Stimulated activated CD4-positive, alpha-beta T cell treated with anti-CD3 and anti-CD28 coated beads, Interleukin-1b, Interleukin-23, amount 100 ng/mL, for 24 hours (primary cell): ENCODE measurements at places on chromosomes 16 and 17.
A peak's percentile ranks its signal among the peaks of the same experiment; 100 is the strongest.

GRCh38 chr16:20969386-20969785 is 68.8 kb downstream of the LYRM1 start:
- DNase-seq = no peak

DNA sequence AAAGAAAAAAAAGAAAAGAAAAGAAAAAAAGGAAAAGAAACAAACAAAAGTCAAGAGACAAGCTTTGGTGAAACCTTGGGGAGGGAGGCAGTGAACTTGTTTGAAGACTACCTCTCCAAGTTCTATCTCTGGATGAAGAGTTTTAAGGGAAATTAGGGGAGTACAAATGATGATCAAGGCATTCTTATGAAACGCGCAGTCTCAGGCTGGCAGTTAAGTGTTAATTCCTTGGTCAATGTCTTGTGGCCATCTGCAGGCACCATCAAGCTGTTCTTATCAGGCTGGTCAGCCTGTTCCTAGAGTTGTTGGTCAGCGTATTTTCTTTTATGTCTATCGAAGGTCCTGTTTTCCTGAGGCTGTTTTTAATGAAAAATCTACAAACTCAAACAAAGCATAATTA is 8.2 kb upstream of the DRG2 start:
- DNase-seq = no peak

DNA sequence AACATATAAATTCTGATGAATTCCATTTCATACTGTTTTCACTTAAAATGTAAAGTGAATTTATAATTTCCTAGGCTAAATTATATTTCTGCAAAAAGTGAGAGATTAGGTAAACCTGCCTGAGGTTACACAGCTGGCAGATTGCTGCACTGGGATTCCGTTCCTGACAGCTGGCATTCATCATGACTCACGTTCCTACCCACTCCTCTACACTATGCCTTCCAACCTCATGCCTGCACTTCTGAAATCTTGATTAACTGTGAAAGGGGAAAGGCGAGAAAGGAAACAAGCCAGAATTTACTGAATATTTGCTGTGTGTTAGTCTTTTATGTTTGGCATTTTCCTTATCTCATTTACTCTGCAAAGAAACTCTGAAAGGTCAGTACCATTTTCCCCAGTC is 73.3 kb upstream of the MON1B start:
- no peak for DNase-seq

- DNase-seq = no peak
These were observed 5.9 kb downstream of the CLEC19A start for GRCh38 chr16:19291475-19291874.

GRCh38 chr16:51031598-51031997 is 119.5 kb downstream of the SALL1 start:
- no peak for DNase-seq

GRCh38 chr17:79420318-79421243 is 190.3 kb downstream of the RBFOX3 start:
- no peak for DNase-seq

- DNase-seq = no peak
These were observed 32.7 kb upstream of the DNAH9 start for GRCh38 chr17:11565591-11565990.

DNA sequence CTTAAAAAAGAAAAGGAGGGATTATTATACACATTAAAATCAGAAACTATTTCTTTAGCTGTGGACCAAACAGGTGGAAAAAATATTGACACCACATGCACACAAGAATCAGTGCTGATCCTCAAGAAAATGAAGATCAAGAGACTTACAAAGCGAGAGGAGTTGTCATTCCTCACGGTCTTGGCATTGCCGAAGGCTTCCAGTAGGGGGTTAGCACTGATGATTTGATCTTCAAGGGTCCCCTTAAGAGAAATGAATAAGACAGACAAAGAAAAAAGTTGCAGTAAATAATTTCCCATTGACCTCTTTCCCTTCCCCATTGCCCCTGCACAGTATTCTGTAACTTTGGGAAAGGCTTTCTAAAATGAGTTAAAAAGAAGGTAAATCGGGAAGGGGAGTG is 6.0 kb downstream of the MYH4 start:
- DNase-seq = no peak

DNA sequence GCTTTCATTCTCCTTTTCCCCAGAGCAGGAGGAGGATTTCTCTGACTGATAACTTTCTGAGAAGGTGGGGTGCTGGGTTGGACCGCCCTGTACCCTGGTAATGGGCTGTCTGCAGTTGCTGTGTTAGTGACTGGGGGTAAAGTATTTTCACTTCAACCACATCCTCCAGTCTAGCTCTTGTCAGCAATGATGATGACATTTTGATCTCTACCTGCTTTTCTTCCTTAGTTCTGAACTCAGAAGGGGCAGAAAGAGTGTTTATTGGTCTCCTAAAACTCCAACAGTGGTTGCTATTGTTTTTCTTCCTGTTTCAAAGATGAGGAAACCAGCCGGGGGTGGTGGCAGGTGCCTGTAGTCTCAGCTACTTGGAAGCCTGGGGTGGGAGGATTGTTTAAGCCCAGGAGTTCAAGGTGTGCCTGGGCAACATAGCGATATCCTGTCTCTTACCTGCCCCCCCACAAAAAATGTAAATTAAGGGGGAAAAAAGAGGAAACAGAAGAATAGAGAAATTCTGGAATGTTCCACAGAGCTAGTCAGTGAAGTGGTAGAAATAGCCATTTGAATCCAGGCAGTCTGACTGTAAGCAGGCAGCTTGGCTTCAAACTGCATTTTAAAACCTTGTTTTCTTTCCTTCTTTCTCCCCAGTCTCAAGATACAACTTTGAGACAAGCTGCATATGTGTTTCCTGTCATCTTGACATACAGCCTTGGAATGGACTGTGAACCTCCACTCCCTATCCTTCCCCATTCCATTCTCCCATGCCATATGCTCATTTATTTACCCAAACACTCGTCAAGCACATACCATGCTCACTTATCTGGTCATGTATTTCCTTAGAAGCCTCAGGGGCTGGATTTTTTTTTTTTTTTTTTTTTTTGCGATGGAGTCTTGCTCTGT is 3.3 kb upstream of the N4BP1 start:
- DNase-seq = no peak

- no peak for DNase-seq
These were observed 84.1 kb downstream of the MYH11 start for GRCh38 chr16:15772579-15773293.

DNA sequence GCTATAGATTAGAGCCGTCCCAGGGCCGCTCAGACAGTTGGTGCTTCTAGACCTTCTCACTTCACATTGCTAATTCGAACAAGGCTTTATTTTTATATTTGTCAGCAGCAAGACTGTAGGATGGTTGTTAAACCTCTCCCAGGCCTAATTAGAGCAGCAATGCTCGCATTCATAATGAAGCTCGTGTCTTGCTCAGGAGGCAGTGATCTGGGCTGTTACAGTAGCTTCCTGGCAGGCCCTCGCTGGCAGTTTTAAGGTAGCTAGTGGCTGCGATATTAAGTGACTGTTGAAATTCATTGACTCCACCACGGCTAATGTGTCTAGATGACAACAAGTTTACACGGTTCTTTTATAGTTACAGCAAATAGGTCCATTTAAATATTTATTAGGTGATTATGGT is 23.2 kb upstream of the ANKFN1 start:
- no peak for DNase-seq

DNA sequence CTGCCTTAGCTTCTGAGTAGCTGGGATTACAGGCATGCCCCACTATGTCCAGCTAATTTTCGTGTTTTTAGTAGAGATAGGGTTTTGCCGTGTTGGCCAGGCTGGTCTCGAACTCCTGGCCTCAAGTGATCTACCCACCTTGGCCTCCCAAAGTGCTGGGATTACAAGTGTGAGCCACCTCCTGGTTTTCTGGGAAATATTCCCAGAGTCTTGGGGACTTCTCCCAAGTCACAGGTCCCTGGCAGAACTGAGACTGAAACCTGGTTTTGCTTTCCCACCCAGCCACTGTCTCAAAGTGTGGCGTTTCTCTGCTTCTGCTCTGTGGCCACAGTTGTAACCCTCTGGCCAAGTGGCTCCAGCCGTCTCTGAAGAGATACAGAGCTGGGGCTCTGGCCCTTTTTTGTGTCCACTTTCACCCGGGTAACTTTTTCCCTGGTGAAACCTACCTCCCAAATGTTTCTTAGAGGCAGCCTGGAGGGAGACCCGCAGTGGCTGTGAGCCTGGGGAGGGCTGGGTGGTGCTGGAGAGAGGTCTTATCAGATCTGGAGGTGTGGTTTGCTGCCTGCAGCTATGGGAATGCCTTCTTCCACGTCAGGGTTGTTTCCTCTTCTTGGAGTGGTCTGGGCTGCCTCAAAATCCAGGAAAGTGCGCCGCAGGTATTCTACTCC is 5.1 kb downstream of the KSR1 start:
- no peak for DNase-seq

- DNase-seq = peak; percentile 35
These were observed at the start of gene RIPOR1 for GRCh38 chr16:67528222-67528869. RIPOR1 (plus strand) TSS chr16:67528829; CDS start chr16:67538447, 9,618 bp downstream.

DNA sequence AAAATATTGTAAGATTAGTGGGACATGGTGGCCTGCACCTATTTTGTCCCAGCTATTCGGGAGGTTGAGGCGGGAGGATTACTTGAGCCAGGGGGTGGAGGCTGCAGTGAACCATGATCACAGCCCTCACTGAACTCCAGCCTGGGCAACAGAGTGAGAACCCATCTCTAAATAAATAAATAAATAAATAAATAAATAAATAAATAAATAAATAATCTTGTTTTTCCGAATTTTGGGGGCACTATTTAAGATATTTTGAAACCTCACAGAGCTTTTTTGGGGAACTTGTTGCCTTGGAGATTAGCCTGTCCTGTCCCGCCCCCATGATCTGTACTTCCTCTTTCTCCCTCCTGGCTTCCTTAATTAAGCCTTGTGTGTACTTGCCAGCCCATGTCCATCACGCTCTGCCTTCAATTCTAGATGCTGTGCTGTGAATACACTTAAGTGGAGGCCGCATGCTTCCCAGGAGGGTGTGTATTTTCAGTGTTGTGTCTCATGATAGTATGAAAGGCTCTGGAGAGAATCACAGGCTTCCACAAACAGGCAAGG is 4.4 kb downstream of the LGALS9 start:
- no peak for DNase-seq

GRCh38 chr17:19357761-19358160 is 4.8 kb downstream of the B9D1 start:
- DNase-seq = no peak

- no peak for DNase-seq
These were observed 51.4 kb upstream of the NFAT5 start for GRCh38 chr16:69514356-69514755.

- no peak for DNase-seq
These were observed 376.1 kb upstream of the RBFOX1 start for GRCh38 chr16:6956511-6956910.

- no peak for DNase-seq
These were observed at the start of gene FOXL1 for GRCh38 chr16:86578061-86578599. FOXL1 (plus strand) TSS chr16:86578549; CDS start chr16:86578724, 175 bp downstream.

DNA sequence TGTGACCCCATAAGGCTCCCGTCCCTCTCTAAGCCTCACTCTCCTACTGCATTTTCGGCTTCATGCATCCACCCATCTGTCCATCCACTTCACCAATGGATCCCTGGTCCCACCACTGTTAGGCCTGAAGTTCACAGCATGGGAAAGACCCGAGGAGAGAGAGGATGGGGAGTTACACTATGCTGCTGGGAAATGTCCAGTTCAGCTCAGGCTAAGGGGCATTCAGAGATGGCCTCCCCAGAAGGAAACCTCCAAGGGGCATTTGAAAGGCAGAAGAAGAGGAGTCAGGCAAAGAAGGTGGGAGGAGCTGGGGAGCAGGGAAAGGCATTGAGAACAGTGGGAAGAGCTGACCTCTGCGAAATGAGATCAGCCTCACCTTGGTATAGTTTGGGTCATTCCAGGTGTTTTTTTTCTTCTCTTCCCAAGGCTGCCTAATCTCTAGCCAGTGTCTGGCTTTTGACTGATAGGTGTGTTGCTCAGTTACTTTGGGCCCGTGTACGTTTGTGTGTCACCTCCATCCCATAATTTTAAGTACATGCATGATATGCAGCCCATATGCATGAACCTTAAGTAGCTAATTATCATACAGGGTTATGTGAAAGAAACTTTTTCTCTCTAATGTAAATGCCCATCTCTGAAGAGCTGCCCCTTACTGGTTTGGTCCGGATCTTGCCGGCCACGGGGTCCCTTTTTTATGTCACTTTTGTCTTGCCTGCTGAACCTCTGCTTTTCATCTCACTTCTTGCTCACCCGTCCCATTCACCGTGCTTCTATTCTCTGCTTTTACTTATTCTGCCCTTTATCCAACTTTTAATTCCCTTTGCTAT is 11.6 kb upstream of the DRC7 start:
- DNase-seq = no peak

- DNase-seq = no peak
These were observed 38.9 kb downstream of the MRPS23 start for GRCh38 chr17:57810721-57811637.

GRCh38 chr17:11651089-11651488 is 52.8 kb downstream of the DNAH9 start:
- DNase-seq = no peak

DNA sequence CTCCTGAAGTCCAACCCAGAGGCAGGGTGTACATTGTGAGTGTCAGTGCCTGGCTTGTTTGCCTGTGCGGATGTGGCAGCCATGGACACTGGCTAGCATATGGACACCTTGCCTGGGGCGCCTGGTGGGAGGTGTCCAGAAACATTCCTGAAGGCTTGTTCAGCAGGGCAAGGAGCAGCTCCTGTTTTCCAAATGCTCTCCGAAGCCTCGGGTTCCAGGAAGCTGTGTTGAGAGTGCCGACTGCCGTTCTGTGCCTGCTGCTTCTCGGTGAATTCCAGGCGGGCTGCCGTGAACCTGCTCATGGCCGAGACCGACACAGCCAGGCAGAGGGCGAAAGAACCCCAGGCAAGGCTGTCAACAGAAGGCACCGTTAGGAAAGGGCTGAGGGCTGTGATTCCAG is 10.9 kb upstream of the DHRS7C start:
- no peak for DNase-seq

- no peak for DNase-seq
These were observed 19.0 kb downstream of the GPR179 start for GRCh38 chr17:38324772-38325171.

DNA sequence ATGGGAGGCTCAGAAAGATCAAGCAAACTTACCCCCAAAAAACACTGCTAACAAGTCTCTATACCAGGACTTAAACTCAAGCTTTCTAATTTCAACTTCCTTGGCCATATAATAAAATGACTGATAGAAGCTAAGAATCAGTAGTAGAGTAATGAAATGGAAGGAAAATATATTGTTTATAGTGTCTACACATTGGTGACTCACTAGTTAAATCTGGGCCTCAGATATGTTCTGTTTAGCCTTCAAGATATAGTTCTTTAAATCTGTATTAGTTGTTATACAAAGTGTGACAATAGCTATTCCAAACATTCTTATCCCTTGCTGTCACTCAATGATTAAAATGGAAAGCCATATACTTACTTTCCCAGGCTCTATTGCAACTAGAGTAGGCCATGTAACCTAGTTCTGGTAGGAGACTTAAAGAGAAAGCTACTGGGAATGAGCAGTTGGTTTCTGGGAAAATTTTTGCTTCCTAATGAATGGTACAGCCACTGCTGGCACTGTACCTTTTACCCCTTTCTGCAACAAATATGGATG is 18.3 kb downstream of the SSH2 start:
- DNase-seq = no peak
